ENCODE measurements at places on chromosomes 7 and 10. TPM values are rescaled to one million over a fixed set of nuclear protein-coding genes. Genes with fewer than 3 reads are reported as not detected.

ZP3 gene
- total RNA-seq, result 0.32 TPM

ATRNL1 gene
- total RNA-seq, result 14.1 TPM

SORCS1 gene
- 73.0 TPM for total RNA-seq

DNA sequence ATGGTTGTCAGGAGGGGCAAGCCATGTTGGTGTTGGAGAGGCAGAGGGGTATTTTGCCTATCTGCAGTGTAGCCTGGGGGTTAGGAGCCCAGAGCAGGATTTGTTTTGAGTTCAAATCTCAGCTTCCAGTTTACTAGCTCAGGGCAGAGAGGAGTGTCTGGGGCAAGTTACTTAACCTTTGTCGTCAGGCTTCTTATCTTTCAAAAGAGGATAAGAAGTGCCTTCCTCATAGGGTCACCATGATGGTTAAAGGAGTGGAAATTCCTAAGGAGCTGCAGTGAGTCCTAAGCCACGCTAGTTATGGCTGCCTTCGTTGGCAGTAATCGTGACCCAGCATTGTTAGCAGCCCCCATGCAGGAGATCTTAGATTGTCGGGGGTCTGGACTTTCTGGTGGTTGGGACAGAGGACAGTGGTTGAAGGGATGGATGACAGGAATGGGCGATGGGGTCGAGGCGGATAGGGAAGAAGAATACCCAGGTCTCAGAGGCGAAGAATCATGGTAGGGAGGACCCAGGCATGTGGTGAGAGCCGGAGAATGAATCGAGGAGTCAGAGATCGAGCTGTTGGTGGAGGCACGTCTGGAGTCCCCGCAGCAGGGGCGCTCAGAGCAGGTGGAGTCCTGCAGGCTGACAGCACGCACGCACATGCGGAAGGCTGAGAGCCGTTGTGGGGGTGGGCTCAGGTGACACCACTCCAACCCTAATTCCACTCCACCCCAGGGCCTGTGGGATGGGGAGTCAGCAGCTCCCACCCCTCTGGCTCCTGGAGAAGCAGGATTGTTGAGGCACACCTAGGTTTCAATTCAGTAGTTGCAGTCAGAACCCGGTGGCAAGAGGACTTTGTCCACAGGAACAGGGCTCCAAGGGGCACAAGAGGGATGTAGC lies 11.6 kb downstream of the ADCK2 start:
- no peak overlapping the region for H3K27ac ChIP-seq
- no peaks in the 10 kb centered on the region for H3K4me1 ChIP-seq
- H3K27me3 ChIP-seq, result no peaks in the 10 kb centered on the region
- no peak overlapping the region for H3K4me3 ChIP-seq
- H3K36me3 ChIP-seq, result peaks cover 4% of the 10 kb centered on the region

TMEM236 gene
- under 0.01 TPM for total RNA-seq

DNA sequence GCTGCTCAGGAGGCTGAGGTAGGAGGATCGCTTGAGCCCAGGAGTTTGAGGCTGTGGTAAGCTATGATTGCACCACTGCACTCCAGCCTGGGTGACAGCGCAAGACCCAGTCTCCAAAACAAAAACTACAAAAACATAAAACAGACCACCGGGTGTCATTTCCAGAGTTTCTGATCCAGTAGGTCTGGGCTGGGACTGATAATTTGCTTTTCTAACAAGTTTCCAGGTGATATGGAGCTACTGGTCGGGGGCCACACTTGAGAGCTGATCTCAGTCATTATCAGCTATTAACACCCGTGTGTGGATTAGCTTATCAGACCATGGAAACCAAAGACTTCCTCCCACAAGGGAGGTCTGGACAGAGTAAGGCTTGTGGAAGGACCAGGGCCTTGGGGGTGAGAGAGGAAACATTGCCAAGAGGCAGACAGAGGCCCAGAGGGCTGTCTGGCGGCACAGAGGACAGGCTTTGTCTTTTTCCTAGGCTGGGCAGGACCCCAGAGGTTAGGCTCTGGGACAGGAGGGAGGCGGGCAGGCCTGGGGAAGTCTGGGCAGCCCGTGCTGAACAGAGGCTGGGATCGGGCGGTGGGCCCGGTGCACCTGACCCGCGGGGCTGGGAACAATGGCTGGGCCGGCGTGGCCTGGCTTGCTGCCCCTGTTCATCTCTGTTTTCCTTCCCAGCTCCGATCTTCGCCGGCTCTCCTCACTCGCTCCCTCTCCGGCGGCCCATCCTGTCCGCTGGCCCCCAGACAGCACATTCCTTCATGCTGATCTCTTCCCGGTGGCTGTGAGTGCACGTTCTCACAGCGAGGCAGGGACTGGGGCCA lies 25.2 kb downstream of the TMEM270 start:
- peaks cover 21% of the 10 kb centered on the region for H3K27me3 ChIP-seq
- H3K27ac ChIP-seq, result no peak overlapping the region
- no peak overlapping the region for H3K4me3 ChIP-seq
- no peaks in the 10 kb centered on the region for H3K36me3 ChIP-seq

ETV1 gene
- 70.3 TPM for total RNA-seq

All from cardiac muscle cell (in vitro differentiated cells and primary cell).